LHCN-M2 (cell line): ENCODE measurements at places on chromosomes 13 and 19. TPM values are rescaled to one million over a fixed set of nuclear protein-coding genes. Genes with fewer than 3 reads are reported as not detected.

GRCh38 chr13:24540236-24541126 lies 27.9 kb upstream of the PARP4 start:
- no peak for DNase-seq

DNA sequence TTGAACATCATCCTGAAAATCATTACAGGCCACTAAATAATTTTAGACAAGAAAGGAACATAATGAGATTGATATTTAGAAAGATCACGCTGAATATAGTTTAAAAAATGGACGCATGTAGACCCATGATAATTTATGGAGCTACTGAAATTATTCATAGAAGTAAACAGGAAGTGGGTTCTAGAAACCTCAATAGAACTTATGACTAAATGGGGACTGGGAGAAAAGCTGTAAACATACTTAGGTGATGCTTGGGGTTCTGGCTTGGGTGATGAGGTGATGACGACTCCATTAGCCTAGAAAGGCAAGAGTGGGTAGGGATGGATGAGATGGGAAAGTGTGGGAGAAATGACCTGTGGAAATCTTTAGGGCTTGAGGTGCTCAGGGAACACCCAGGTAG lies 484.0 kb downstream of the MYO16 start:
- DNase-seq = no peak

The LRRC4B gene
- not detected in 2 replicates for total RNA-seq

DNA sequence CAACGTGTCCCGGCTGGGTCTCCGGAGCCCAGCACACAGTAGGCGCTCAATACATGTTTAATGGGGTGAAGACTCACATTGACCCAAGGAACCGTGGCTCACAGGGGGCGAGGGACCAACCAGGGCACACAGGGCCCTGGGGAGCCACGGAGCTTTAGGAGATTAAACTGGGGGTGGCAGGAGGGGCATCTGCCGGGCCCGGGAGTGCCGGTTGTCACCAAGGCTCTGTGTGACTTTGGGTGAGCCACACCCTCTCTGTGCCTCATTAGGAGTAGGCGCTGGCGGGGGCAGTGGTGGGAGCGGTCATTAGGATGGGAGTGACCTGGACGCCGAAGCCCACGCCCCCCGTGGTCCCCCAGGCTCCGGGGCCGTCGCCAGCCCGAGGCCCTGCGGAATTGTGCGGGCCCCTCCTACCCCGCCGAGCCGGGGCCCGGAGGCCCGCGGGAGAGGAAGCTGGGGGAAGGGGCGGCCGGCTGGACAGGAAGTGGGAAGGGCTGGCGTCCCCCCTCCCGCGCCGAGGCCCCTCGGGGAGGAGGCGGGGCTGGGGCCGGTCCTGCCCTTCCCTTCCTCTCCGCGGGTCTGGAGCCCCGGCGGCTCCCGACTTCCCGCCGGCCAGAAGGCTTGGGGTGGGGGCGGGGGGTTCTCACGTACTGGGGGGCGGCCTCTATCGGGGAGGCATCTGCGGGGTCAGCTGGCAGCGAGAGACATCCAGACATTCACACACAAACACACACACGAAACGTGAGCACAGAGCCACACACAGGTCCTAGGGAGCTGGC lies 1.8 kb upstream of the SSBP4 start:
- peak; percentile 40 for DNase-seq

DNA sequence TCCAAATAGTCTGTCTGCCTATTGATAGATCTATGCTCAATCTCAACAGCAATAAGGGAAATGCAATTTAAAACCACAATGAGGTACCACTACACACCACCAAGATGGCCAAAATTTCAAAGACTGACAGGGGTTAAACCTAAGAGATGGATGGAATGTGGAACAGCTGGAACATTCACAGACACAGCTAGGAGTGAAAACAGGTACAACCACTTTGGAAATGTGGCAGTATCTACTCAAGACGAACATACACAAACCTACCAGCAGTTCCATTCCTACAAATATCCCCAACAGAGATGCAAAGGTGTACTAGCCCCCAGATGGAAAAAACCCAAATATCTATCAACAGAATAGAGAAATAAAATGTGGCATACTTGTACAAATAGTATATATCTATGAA lies 86.4 kb downstream of the TSC22D1 start:
- no peak for DNase-seq

DNA sequence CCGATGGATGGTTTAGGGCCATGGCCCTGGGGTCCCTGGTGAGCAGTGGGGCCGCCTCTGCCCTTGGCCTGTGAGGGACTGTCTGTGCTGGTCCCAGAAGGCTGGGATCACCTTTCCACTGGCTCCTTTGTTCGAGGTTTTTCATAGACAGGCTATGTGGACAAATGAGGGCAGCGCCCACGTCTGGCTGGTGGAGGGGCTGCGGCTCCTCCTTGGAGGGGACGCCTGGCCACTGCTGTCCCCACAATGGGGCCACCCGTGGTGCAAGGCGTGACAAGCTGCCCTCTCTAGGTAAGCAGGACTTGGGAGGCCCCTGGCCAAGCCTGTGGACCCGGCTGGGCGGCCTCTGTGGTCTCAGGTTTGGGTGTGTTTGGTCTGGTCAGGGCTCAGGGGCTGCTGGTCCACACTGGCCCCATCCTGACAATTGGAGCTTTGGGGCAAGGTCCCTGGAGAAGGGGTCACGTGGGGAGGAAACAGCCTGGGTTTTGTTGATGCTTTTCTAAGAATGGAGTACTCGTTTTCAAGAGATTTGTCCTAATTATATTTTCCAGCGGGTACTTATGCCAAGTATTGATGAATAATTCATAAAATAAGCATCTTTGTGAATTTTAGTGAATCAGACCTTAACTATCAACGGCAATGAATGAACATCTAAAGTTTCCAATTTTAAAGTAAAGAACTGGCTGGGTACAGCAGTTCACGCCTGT lies 33.3 kb downstream of the MCF2L start:
- DNase-seq = peak; percentile 37

- no peak for DNase-seq
These were observed 1.1 kb downstream of the APC2 start for GRCh38 chr19:1450735-1451731.

DNA sequence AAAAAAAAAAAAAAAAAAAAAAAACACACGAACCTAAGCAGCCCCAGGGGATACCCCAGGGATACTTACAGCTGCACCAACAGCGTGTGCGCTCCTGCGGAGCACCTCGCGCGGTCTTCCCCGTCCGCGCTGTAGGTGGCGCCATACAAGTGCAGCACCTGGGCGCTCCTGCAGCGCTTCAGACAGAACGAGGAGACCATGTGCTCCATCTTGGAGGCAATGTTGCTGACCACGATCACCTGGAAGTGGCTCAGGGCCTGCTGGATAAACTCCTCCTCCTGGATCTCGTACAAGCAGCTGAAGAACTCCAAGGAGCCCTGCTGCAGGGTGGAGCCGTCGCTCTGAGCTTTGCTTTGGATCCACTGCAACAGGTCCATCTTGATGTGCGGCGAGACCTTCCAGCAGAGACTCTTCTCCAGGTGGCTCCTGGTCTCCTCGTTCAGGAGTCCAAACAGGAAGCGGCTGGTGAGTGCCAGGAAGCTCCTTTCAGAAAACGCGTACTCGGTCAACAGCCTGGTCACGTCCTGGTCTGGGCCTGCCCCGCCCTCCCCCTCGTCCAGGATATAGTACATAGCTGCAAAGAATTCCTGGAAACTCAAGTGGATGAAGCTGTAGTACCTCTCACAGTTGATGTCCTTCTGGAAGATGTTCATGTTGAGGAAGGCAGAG lies 14.5 kb downstream of the NLRP12 start:
- DNase-seq = no peak

The ZNF417 gene
- 9.3 and 10.8 TPM in 2 replicates for total RNA-seq

GRCh38 chr13:49220856-49221589 lies 885 bp downstream of the MLNR start:
- DNase-seq = no peak

DNA sequence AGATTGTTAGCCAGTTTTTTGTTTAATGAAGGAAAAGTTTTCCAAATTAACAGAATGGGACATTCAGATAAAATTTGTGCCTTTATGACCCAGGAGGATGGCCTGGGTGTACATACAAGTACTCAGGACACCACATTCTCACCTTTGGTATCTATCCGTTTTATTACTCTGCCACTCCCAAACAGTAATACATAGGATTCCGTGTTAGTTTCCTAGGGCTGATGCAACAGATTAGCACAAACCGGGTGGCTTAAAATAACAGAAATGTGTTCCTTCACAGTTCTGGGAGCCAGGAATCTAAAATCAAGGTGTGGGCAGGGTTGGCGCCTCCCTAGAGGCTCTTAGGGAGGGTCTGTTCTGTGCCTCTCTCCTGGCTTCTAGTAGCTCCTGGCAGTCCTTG lies 129.9 kb downstream of the GGACT start:
- DNase-seq = no peak

GRCh38 chr13:85265296-85265695 lies 533.9 kb downstream of the SLITRK6 start:
- DNase-seq = no peak

DNA sequence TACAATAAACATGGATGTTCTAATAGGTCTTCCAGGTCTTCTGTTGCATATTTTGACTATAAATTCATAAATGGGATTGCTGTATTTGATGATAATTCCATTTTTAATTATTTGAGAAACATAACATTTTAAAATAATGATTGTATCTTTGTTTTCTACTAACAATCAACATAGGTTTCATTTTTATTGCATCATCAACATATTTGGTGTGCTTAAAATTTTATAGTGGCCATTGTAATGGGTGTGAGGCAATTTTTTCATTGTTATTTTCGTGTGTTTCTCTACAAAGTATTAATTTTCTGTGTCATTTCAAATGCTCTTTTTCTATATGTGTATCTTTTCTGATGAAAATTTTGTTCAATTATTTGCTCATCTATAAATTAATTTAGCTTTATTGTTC lies 13.2 kb downstream of the ZNF493 start:
- no peak for DNase-seq

The ATP7B gene
- 1.7 and 1.8 TPM in 2 replicates for total RNA-seq

- DNase-seq = peak; percentile 24
These were observed 8.9 kb downstream of the B3GLCT start for GRCh38 chr13:31208559-31209122.

DNA sequence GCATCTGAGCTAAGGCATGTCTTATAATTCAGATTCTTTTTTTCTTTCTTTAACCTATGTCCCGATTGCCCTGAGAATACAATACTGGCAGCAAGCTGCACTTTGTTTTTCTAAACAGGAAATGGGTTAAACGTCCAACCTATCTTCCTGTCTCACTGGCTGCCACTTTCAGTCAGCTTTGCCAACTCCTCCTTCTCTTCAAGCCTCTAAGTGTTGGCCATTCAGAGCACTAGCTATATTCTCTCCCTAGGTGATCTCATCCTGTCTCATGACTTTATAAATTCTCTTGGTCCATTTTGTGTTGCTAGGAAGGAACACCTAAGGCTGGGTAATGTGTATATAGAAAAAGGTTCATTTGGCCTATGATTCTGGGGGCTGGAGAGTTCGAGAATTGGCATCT lies 109.5 kb upstream of the TSC22D1 start:
- DNase-seq = no peak

The PEG3 gene
- not detected in 2 replicates for total RNA-seq

DNA sequence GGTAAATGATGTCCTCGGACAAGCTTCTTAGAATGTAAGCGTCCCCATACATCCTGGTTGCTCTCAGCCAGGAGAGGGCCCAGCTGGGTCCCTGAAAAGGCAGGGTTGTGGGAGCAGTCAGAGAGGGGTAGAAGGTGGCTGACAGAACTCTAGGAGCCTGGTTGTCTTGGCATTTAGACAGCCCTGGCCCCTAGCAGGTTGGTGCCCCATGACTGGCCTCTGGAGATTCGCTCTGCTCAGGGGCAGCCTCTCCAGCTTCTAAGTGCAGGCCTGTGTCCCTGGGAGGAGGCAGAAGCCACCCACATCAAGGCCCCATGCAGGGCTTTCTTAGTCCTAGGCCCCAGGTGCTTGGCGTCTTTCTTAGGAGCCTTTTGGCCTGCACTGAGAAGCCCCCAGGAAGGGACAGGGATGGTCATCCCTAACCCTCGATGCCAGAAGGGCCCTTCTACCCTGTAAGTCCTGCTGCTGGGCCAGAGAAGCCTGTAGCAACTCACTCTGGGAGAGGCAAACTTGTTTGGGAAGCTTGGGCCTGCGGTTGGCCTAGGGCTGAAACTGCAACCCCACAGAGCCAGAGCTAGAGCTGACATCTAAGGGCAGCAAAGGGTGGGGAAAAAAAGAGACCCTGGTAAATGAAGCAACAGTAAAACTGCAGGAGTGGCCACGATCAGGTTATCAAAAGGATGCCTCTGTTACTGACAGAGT lies 2.8 kb upstream of the CDX2 start:
- no peak for DNase-seq
